ENCODE measurements at places on chromosomes 16 and 17. TPM values are rescaled to one million over a fixed set of nuclear protein-coding genes. Genes with fewer than 3 reads are reported as not detected.

GRCh38 chr17:5667871-5668270 lies 83.6 kb upstream of the NLRP1 start:
- DNase-seq, result no peak

GRCh38 chr16:15775663-15776304 lies 81.0 kb downstream of the MYH11 start:
- no peak for DNase-seq

PKMYT1 gene
- 0.55 TPM for total RNA-seq

DNA sequence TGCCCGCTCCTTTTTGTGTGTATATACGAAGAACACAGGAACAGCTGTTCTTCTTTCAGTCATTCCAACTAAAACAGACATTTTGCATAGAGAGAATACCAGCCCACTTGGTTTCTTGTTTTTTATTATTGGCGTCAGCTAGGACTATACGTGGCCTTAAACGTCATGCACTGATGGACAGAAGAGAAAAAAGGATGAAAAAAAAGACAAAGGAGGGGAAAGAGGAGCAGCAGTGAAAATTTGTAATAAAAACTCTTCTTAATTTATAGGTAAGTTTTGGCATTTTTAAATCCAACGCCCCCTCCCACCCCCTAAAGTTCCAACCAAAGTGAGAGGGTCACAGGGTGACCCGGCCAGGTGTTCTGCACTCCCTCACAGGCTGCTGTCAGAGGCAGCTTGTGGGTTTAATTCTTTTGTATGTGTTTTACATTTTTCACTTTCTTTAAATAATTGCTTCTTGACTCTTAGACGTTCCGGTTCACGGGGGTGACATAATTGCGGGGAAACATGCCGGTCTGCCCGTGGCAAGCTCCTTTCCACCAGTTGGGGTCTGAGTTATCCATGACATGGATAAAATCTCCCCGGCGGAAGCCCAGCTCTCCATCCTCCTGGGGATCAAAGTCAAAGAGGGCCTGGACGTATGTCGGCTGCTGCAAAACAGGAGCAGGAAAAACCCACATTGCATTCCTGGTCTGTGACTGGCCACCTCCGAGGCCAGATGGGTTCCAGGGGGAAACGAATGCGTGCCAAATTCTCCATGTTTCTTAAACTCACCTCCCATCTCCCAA lies 30.9 kb upstream of the SLC25A19 start:
- no peak for DNase-seq

GRCh38 chr16:78460428-78460827 lies 361.0 kb downstream of the WWOX start:
- no peak for DNase-seq

- DNase-seq, result peak; percentile 49
These were observed 33.4 kb downstream of the DCUN1D3 start for GRCh38 chr16:20866801-20867200.

DNA sequence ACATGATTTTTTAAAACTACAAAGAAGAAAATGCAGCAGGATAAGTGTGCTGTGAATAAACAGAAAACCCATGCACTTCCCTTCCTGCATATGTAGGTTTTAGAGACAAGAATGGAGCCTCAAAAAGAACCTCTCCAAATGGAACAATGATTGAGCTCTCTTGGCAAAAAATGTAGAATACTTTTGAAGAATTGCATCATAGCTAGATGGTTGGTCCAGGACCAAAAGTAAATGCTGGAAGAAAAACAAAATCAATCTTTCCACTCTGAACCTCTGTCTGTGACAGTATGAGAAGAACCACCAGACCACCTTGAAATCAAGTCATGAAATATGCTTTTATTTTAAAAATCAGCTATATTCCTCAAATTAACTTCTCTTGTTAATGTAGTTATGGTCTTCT lies 17.5 kb downstream of the HELZ start:
- no peak for DNase-seq

- DNase-seq, result no peak
These were observed 5.3 kb downstream of the FAM234A start for GRCh38 chr16:239948-240277.

DNA sequence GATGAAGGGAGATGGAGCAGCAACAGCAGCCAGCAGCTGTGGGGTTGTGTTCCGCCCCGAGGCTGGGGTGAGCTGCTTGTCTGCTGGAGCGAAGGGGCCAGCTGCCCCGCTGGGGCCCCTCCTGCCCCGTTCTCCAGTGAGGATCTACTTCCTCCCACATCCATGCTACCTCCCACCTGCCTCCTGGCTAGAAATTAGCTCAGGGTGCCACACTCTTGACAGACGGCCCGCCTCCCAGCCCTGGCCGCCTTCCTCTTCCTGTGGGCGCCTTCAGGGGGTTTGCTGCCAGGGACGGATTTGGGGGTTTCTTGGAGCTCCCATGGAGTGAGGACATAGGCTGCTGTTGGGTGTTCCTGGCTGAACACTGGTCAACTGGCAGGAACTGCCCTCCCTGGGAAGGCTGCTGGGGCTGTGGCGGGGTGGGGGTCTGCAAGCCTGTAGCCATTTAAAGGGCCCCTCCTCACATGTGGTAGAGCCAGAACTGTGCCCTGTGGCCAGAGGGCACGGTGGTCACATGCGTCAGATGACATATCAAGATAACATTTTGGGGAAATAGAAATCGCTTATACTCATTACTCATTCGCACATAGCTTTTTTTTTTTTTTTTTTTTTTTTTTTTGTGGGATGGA lies 13.1 kb downstream of the TBC1D24 start:
- DNase-seq, result no peak

GRCh38 chr17:68954146-68954896 lies 871 bp downstream of the ABCA8 start:
- DNase-seq, result no peak

C16orf89 gene
- total RNA-seq, result 2.9 TPM

GRCh38 chr16:80081846-80082245 lies 458.9 kb upstream of the DYNLRB2 start:
- DNase-seq, result no peak

DNA sequence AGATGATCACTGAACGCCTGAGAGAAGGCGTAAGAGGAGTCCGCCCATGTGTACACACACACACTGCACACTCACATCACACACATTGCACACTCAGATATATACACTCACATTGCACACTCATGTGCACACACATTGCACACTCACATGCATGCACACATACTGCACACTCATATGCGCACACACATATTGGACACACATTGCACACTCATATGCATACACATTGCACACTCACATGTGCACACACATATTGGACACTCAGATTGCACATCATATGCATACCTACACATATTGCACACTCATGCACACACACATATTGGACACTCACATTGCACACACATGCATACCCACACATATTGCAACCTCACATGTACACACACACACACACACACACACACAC lies 163.2 kb downstream of the WSCD1 start:
- DNase-seq, result no peak

DNA sequence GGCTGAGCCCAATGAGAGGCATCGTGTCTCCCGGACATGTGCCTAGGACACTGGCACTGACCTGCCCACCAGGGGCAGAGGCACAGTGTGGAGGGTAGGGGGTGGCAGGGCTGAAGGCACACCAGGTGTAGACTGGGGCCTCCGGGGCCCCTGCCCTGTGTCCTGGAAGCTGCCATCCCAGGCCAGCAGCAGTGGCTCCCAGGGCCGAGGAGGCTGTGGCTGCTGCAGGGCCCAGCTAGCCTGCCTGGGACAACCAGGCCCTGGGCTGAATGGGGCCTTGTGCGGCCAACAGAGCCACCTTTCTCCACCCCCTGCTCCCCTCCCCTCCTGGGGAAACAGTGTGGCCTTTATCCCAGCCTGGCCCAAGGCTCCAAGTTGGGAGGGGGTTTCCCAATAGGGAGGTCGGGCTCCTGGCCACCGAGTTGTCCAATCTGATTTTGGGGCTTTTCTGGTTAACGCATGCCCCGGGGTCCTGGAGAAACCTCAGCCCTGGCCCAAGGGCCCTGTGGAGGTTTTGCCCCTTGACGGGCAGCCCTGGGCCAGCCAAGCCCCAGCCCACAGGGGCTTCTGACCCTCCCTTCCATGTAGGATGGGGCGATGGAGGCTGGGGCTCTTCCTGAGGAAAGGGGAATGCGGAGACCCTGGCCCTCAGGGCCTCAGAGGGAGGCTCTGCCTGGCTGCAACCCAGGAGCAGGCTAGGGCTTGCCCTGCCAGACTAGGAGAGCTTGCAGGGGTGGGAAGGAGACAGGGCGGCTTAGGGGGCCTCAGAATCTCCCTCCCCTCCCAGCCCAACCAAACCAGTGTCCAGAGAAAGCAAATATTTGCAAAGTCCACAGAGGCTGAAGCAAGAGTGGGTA lies 4.2 kb downstream of the MTSS2 start:
- peak; percentile 47 for DNase-seq

DNA sequence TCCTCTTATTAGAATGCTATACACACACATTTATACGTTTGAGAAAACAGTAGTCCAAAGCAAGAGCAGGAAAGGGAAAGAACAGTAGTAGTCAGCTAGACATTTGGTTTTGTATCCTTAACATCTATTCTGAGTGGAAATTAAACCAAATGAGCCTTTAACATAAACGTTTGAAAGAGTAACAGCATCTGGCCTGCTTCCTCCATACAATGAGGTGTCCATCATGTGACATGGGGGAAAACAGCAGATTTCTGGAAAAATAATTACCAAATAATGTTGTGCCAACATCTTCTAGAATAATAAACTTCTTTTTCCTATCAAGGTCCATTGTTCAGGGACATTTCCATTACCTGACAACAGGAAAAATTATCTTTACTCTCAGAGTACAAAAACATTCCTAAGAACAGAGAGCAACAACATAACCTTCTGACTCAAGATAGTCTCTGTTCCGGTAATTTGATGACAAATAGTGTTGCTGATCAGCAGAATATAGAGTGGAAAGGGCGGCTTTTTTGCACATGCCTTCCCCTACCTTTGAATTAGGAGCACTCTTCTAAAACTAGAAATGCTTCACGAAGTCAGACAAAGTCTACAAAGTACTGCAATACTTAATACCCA lies 20.2 kb downstream of the CYTH1 start:
- no peak for DNase-seq

SLC13A2 gene
- total RNA-seq, result not detected

SLC52A1 gene
- total RNA-seq, result not detected

GRCh38 chr16:4176906-4177417 lies 60.7 kb upstream of the ADCY9 start:
- DNase-seq, result no peak

DNASE1L2 gene
- total RNA-seq, result 0.47 TPM

GOSR1 gene
- 30.7 TPM for total RNA-seq

DNA sequence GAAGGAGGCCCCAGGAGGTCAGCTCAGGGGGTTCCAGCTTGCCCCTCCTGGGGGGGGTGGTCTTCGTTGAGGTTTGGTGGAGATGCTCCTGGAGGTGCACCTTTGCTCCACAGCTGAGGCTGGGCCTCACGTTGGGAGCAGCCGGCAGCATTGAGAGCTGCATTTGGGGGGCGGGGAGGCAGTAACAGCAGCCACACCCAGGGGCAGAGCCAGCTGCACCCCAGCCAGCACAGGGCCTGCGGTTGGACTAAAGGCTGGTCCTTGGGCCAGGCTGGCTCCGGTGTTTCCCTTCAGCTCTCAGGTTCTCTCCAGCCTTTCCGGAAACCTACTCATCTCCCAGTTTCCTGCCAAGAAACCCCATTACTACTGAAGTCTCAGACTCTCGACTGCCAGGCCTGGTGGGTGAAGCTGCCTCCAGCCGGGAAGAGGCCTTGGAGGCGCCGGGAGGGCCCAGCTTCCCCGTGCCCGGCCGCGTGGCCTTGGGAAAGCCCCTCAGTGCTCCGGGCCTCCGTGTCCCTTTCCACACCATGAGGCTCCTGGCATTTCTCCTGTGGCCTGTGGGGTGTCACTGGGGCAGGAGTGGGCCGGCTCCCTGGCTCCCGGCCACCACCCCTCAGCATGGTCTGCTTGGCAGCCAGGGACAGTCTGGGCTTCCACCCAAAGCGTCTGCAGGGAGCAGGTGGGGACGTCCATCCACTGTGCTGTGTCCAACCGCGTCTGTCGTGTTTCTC lies 14.0 kb upstream of the BAIAP2 start:
- peak; percentile 87 for DNase-seq

DNA sequence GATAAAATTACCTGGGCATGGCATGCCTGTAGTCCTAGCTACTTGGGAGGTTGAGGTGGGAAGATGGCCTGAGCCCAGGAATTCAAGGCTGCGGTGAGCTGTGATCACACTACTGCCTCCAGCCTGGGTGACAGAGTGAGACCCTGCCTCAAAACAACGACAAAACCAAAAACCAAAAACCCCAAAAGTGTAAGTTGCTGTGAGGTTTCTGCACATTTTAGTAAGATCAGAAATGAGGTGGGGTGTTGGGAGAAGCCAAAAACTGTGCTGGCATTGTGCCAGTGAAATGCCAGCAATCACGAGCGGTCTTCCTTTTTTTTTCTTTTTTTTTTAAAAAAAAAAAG lies 114.6 kb downstream of the PITPNC1 start:
- no peak for DNase-seq

GRCh38 chr17:10120749-10121148 lies 77.7 kb downstream of the GAS7 start:
- peak; percentile 36 for DNase-seq
